ENCODE measurements at places on chromosomes 3 and 15.

DNA sequence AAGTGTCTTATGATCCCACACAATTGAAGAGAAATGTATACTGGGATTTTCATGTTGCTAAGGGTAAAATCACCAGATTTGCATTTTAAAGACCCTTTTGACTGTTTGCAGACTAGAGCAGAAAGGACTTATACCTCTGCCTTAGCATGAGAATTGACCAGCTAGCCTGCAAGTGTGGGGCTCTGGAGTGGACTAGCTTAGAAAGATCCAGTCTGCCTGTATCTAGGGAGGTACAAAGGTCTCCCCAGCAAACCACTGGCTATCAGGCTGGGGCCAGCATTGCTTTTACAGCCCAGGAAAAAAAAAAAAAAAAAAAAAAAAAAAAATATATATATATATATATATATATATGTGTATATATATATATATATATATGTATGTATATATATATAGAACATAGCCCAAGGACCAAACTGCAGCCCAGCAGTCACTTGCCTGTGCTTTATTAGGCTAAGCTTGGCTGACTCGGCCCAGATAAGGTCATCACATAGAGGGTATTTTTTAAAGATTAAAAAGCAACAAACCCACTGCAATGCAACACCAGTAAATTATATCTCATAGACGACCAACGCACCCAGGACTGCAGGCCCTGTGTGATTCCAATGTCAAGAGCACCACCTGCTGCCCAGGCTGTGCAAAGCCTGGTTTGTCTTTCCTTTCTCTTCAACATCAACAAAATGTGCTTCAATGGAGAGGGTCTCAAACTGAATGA, 63.7 kb downstream of the DCLK3 start:
- no peak for DNase-seq

- DNase-seq = no peak
Measured at GRCh38 chr3:183081459-183082183, 17.7 kb downstream of the MCCC1 start.

DNA sequence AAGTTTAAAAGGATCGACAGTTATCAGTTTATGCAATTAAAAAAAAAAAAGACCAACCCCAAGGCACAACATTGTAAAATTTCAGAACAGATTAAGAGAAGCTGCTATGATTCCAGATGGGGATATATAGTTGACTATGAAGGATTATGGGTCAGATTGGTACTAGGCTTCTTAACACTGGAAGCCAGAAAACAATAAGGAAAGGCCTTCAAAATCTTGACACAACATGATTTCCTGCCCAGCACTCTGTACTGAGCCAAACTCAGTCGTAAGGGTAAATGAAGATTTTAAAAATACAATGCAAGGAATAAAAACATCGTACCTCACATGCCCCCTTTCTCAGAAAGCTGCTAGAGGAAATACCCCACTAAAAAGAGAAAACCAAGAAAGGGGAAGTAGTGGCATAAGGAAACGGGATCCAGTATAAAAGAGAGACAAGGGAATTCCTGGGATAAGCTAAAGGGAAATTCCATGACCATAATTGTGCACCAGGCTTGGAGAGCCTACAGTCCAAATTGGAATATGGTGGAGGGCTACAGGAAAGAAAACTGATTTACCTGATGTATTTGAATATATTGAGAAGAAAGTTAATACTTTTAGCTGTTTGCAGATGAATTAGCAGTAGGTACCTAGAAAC, 27.9 kb downstream of the PIAS1 start:
- DNase-seq = no peak

DNA sequence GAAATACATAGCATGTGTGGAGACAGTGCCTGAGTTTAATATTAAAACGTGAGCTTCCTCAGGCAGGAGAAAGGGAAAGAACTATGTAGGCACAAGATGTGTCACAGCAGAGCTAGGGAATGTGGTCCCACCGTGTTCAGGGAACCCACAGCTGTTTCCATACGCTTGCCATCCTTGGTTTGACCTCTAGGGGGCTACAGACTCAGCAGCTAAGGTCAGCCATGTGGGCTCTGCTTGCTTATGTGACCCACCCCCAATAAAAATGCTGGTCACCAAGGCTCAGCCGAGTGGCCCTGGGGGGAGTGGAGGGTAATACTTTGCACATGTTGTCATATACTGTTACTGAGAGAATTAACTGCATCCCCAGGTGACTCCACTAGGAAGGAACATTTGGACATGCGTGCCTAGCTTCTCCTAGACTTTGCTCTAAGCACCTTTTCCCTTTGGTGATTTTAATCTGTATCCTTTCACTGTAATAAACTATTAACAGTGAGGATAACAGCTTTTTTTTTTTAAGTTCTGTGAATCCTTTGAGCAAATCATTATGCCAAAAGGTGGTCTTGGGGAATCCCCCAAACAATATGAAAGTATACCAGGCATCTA, 3.3 kb downstream of the TUBGCP5 start:
- no peak for DNase-seq

GRCh38 chr15:38196076-38196475, 56.6 kb upstream of the SPRED1 start:
- DNase-seq = no peak

GRCh38 chr3:99509224-99509623, 129.2 kb upstream of the COL8A1 start:
- no peak for DNase-seq

GRCh38 chr3:174531262-174531982, 327.7 kb upstream of the NAALADL2 start:
- DNase-seq = no peak

- DNase-seq = no peak
Measured at GRCh38 chr15:59792359-59792758, 103.2 kb upstream of the BNIP2 start.

DNA sequence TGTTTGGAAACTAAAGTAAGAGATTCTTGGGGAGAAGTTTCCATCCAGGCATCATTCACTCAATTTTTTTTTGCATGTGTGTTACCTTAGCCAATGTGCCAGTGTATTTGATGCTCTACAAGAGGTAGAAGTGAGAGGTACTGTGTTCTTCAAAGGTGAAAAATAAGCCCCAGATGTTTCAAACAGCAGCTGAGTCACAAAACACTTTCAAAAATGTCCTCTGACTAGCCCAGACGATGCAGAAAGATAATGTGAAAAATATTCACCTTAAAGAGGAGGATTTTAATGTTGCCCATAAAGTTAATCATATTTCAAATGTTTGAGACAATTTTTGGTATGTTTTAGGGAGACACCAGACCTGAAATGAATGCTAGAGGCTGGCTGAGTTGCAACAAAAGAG, 107.7 kb upstream of the RASGRP1 start:
- no peak for DNase-seq

GRCh38 chr3:51385621-51386091, 565 bp downstream of the MANF start:
- no peak for DNase-seq

DNA sequence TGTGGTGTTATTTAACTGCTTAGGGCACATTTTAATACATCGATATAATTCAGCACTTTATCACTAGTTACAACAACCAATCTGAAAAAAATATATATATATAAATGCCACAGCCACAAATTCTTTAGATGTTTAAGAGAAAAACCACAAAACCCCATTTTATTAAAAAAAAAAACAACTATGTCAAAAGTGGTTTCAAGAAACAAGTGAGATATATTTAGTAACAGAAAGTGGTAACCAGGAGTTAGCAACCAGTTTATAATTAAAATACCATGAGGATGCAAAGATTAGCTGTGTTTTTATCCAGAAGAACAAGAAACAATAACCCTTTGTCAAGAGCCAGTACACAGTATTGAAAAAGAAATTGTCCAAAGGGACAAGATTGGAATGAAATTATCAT, 14.8 kb upstream of the DIPK2A start:
- no peak for DNase-seq

GRCh38 chr3:23811919-23812318, 6.2 kb downstream of the UBE2E1 start:
- no peak for DNase-seq

GRCh38 chr15:40085266-40085665, 23.4 kb downstream of the BMF start:
- no peak for DNase-seq

DNA sequence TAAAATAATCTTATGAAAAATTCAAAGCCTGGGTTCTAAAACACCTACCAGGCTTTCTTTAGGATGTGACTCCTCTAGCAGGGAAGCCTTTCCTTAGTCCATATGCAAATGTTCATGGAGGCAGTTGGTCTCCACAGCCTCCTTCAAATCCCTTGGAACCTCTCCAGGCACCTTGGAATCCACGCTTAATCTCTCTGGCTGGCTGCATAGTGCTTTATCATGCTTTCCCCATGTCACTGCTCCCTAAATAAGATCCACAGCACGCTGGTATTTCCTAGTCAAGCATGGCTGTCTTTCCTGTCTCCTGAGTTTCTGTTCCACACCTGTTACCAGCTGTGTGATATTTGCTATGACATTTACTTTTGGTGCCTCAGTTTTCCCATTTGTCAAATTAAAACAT, 71.3 kb downstream of the CLSTN2 start:
- no peak for DNase-seq

- DNase-seq = no peak
Measured at GRCh38 chr3:41997702-41998550, 36.0 kb upstream of the ULK4 start.

DNA sequence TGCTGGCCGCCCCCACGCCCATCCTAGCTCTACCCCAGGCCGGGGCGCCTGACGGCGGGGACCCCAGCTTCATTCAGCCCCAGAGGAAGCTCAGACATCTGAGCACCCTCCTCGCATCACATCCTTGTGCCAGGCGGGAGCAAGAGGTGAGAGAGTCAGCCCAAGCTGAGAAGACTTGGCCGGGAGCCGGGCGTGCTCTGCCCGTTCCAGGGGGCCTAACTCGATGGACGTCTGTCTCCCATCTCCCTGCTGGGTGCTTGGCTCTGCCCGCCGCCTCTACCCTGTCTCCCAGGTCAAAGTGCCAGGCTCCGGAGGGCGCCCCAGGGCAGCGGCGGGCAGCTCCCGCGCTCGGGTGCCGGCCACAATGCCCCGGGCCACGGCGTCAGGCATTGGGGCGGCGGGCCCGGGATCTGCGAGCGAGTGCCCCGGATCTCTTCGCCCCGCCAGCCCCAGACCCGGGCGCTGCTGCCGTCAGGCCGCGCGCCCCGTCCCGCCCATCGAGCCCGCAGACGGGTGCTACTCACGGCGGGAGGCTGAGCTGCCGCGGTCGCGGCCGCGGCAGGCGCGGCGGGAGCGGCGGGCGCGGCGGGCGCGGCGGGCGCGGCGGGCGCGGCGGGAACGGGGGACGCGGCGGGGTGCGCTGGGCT, 388 bp downstream of the DAPK2 start:
- DNase-seq = no peak

GRCh38 chr3:77281721-77282120, 241.8 kb downstream of the ROBO2 start:
- no peak for DNase-seq

- DNase-seq = no peak
Measured at GRCh38 chr3:71045212-71045916, 538.2 kb downstream of the FOXP1 start.

All from stimulated activated CD8-positive, alpha-beta memory T cell treated with anti-CD3 and anti-CD28 coated beads, Interleukin-7, amount 100 ng/mL, for 1 hour (primary cell).